ENCODE measurements at places on chromosomes 5 and 9.

GRCh38 chr5:132268769-132269551 is 11.5 kb downstream of the PDLIM4 start:
- no peak for DNase-seq

- DNase-seq = no peak
Measured at GRCh38 chr5:107542428-107542827, 128.3 kb downstream of the EFNA5 start.

GRCh38 chr9:38009035-38009501 is 60.0 kb downstream of the SHB start:
- no peak for DNase-seq

DNA sequence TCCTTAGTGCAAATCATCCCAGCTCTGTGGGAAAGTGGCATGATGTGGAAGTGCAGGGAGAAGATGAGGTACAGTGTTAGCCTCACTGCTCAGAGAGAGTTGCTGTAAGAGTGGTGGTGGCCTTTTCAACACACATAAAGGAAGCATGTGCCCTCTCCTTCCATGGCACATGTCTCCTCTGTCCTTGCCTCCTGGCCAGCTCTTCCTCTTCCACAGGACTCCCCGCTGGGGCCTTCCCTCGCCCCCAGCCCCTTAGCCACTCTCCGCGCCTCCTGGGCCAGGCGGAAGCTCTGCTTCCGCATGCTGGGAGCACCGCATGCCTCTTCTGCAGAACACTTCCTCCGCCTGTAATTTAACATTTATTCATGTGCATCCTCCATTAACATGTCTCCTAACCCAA is 4.8 kb upstream of the KCNMB1 start:
- no peak for DNase-seq

DNA sequence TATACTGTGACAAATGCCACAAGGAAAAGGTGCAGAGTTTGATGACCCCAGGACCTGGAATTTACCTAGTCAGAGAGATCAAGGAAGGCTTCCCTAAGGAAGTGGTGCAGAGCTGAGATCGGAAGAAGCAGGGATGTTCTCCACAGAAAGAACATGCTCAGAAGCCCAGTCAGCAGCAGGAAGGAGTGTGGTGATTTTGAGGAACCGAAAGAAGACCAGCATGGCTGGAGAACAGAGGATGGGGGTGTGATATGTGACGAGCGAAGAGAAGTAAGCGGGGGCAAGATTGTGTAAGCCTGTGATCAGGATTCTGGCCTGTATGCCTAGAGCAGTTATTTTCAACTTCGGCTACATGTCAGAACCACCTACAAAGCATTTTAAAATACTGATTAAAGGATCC is 18.7 kb upstream of the PIK3R1 start:
- DNase-seq = no peak

DNA sequence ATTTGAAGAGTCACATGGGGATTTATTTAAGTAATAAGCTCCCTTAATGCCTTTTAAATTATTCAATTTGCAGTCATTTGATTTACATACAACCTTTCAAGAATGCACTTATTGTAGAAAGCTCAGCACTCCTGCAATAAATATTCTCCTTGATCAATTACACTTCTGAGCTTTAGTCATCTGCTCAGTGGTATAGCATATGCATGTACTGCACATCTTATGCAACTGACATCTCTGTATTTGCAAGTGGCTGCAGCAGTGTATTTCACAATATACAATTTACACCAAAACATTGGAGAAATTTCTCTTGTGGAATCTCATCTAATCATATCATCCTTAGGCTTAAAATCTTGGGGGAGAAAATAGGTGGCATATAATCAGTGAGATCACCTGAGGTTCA is 325.7 kb downstream of the SLF1 start:
- DNase-seq = no peak

- DNase-seq = no peak
Measured at GRCh38 chr5:36238502-36239295, 3.0 kb downstream of the NADK2 start.

DNA sequence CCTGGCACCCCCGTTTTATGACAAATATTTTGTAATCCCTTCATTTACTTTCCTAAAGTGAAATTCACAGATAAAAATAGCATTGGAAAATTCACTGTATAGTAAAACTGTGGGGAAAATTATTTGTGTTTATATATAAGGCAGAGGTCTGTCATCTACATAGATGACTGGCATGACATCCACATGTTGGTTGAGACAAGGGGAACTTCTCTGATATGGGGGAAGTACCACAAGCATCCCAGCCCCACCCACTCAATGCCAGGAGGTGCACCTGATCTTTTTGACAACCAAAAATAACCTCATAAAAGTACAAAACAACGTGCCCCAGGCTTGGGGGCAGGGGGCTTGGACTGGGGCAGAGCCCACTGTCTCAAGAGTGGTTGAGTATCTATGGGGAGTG is 6.3 kb upstream of the TDRD7 start:
- DNase-seq = no peak

GRCh38 chr5:61449804-61450492 is 117.9 kb downstream of the ZSWIM6 start:
- DNase-seq = no peak
